ENCODE measurements at places on chromosomes 1 and 21.
A peak's percentile ranks its signal among the peaks of the same experiment; 100 is the strongest.

DNA sequence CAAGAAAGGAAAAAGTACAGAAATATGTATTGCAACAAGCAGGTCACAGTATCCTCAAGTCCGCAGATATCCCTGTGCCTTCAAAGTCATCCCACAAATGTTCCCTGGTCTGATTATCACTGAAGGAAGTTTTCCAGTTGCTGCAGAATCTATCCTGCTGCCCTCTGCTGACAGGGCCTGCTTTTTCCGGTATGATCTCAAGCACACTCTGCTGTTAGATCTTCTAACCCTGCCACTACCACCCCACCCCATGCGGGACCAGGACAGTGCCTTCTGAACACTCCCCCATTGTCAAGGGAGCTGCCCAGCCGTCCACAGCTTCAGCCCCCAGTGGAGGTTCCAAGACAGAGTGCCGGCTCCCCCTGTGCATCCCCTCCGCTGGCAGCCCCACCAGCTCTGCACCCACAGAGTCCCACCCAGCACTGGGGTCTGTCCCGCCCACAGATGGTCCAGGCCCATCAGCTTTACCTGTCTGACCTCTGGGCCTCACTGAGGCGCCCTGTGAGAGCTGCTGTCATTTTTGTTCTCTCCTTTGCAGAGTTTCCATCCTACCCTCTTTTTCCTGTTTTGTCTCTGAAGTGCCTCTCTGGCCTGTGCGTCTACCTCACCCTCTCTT lies 27.9 kb downstream of the FAM163A start:
- no peak for DNase-seq

DNA sequence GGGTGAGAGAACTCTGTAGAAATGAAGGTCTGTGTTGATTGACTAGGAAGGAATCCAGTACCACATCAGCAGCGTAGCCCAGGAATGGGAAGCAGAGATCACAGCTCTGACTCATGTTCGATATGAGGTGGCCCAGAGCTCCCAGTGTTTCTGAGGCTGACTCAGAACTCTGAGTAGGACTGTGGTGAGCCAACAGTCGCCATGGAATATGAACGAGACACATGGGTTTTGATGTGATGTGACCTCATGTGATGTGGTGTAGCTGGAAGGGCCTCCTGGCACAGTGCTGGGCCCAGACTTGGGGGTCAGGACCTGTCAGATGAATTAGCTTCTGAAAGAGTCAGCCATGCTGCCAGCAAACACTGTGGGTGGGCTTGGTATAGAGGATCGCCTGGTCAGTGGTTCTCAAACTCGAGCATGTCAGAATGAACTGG lies 237.0 kb downstream of the MRPL39 start:
- peak; percentile 92 for DNase-seq

DNA sequence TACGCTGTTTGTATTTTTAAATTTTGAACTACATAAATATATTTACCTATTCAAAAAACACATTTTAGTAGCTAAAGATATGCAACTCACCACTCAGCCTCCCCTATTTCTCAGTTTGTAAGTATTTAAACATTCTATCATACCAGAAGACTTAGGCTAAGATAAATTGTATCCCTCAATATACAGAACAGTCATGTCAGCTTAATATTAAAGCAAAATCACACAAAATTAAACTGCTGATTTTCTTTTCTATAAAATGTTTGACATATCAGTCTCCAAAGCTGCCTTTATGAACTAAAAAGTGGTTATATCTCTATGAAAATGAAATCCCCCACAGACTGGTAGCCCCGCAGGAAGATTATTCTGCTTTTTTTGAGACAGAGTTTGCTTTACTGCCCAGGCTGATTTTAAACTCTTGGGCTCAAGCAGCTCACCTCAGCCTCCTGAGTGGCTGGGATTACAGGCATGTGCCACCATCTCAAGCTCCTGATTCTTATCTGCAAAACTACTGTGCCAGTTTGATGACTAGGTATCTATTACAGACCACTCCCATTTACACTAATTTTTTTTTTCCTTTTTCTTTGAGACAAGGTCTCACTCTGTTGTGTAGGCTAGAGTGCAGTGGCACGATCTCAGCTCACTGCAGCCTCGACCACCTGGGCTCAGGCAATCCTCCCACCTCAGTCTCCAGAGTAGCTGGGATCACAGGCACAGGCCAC lies 37.6 kb downstream of the NRDC start:
- no peak for DNase-seq

DNA sequence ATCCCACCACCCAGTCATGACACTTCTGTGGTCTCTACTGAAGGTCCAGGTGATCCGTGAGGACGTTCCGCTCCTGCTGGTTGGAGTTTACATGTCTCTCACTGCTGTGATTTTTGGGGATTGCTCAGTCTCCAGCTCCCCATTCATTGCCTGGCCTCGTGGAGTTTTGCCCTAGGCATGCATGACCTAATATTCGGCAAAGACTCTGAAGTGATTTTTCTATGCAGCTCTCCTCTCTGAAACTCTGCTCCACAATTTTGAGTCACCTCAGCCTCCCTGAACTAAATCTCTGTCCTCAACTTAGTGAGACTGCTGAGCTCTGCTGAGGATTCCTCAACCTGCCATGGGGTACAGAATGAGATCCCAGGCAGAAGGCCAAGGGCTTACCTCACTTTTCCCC lies 174.4 kb upstream of the FGGY start:
- DNase-seq: no peak

DNA sequence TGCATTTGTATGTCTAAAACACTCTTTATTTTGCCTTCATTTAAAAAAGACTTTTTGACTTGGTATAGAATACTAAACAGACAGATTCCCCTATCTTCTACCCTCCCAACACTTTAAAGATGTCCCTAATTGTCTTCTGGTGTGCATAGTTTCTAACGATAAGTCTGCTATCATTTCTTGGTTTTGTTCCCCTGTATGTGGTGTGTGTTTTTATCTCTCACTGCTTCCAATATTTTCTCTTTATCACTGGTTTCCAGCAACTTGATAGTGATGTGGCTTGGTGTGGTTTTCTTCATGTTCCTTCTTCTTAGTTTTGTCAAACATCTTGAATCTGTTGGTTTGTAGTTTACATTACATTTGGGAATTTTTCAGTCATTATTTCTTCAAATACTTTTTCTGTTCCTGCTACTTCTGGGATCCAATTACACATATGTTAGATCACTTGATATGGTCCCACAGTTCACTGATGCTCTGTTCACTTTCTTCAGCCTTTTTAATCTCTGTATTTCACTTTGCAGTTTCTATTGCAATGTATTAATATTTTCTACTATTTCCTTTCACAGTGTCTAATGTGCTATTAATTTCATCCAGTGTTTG lies 23.2 kb downstream of the F5 start:
- no peak for DNase-seq

DNA sequence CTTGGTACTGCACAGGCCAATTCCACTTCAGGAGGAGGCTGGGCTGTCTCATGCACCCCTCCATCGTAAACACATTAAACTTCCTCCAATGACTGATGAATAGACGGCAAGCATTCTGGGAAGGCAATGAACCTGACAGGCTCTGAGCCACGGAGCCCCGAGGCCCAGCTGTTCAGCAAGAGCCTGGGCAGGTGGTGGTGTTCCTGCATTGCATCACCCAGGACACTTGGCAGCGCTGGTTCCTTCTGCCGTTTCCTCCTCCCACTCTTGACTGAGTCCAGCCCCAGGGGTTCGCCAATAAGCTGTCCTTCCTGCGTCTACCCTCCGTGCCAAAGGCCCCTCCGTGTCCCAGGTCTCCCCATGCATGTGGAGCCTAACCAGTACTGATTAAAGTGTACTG lies 109.8 kb downstream of the JAK1 start:
- DNase-seq: no peak

GRCh38 chr1:234932511-234933430 lies 195.9 kb downstream of the TOMM20 start:
- DNase-seq: no peak

- peak; percentile 52 for DNase-seq
Observed at GRCh38 chr1:15691434-15692032, 7.4 kb downstream of the PLEKHM2 start.

DNA sequence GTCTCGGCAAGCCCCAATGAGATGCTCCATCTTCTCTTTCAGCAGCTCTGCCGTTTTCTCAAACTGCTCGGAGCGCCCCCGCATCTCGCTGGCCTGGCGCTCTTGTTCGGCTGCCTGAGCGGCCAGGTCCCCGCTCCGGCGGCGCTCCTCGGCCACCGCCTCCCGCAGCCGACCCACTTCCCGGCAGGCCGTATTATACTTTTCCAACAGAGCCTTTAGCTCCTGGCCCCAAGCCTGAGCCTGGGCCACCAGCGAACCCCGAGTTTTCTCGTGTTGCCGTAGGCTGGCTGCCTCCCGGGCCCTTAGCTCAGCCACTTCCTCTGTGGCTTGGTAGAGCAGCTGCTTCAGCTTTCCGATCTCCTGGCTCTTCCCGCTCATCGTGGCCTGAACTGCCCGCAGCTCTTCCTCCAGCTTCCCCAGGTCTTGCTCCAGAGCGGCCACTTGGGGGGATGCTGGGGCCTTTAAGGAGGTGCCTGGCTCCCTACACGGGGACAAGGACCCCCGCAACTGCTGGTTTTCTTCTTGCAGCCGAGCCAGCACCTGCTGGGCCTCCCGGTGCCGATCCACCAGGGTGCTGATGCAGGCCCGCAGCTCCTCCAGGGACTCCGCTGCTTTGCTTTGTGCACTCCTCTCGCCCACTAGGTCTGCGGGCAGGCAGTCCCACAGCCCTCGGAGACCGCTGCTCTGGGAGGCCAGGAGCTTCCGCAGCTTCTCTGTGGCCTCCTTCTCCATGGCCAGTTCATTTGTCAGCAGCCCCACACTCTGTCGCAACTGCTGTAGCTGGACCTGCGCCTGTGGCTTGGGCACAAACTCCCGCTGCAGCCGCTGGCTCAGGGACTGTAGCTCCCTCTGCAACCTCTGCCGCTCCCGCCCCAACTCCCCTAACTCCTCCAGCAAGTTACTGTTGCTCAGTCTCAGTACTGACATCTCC lies 13.4 kb upstream of the PIAS3 start:
- DNase-seq: peak; percentile 54

GRCh38 chr1:181152892-181153633 lies 64.6 kb downstream of the IER5 start:
- DNase-seq: peak; percentile 38

DNA sequence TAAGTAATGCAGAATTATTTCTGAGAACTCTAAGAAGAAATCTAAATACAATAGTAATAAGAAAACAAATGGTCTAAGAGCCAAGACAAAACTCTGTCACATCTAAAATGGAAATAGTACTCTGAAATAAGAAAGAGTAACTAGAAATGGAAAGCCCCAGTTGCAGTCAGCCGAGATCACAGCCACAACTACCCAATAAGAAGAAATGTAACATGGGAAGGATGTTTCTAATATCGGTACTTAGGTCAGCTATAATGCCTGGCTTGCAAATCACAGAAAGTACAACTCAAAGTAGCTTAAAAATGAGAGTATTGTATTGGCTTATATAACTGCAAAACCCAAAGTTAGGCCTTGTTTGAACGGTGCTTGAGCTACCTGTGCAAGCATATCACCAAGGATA lies 58.6 kb upstream of the USP25 start:
- DNase-seq: no peak

DNA sequence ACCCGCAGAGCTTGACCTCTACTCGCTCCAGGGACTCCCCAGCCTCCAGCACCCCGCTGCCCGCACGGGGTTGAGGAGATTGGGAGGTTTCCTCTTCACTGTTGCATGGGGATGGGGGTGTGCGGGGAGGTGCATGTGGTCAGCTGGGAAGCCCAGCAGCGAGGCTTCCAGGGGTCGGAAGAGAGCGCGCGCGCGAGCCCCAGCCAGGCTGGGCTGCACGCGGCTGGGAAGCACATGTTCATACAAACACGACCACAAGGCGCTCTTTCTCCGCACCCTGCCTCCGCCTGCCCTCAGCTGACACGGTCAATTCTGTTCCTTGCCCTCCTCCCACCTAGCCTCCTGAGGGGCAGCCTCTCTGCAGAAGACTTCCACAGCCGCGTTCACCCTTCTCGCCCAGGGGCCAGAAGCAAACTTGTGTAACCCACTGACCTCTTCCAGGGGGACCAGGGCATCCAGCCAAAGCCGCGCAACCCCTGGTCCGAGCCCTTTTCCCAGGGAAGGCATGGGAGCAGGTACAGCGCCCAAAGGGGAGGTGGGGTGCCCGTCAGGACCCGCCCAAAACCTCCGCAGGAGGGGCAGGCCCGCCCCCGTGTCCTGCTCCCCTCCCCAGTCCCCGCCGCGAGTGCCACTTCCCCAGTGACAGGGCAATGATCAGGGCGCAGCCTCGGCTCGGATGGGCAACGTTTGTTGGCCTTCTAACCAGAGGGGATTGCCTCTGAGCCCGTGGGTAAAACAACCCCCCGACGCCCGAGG lies 1.3 kb downstream of the COL24A1 start:
- DNase-seq: peak; percentile 41

- no peak for DNase-seq
Observed at GRCh38 chr1:20402585-20403422, 83.2 kb downstream of the CAMK2N1 start.

- DNase-seq: no peak
Observed at GRCh38 chr1:155966750-155967149, 11.6 kb downstream of the ARHGEF2 start.

DNA sequence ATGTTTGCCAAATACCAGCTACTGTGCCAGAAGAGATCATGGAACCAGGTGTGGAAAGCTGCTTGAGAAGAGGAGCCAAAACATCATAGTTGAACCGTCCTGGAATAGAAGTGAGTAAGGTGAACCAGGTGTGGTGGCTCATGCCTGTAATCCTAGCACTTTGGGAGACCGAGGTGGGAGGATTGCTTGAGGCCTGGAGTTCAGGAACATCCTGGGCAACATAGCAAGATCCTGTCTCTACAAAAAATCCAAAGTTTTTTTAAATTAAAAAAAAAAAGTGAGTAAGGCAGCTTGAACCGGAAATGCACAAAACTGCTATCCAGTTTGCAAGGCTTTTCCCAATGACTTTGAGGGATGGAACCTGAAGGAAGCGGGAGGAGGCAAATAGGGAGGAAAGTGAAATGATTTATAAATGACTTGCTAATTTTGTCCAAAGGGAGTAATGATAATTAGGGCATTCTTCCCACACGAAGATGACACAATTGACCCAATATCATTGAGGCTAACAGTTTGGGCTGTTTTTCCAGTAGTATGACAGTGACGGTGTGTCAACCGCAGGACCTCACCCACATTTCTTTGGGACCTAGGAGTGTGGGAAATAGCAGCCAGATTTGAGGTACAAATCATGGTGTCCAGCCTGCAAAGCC lies 1.5 kb upstream of the CNN3 start:
- no peak for DNase-seq

GRCh38 chr1:7385471-7386225 lies 385.4 kb upstream of the VAMP3 start:
- DNase-seq: no peak

DNA sequence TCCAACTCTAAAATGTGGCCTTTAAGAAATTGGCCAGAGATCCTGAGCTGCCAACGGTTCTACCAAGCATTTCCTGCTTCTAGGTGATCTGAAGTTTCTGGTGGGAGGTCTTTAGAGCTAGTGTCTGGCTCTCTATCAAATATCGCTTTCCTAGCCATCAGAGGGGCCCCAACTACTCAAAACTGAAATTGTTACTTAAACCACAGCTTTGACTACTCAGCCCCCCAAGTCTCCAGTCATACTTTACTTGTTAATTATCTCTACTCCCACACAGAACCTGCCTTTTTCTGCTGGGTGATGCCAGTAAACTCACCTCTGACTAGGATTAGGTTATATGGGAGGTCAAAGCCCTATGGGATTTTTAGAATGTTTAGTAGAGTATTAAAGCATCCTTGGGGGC lies 95.1 kb downstream of the FASLG start:
- DNase-seq: no peak

GRCh38 chr1:107247679-107248078 lies 106.8 kb downstream of the NTNG1 start:
- no peak for DNase-seq

Measured in AG08395 (cell line).